Spinal cord (tissue), 10 donors: ENCODE measurements at places on chromosomes 6 and 20. TPM values are rescaled to one million over a fixed set of nuclear protein-coding genes. Genes with fewer than 3 reads are reported as not detected.

SLC17A4 gene
- not detected for total RNA-seq

CGA gene
- not detected for total RNA-seq

DNA sequence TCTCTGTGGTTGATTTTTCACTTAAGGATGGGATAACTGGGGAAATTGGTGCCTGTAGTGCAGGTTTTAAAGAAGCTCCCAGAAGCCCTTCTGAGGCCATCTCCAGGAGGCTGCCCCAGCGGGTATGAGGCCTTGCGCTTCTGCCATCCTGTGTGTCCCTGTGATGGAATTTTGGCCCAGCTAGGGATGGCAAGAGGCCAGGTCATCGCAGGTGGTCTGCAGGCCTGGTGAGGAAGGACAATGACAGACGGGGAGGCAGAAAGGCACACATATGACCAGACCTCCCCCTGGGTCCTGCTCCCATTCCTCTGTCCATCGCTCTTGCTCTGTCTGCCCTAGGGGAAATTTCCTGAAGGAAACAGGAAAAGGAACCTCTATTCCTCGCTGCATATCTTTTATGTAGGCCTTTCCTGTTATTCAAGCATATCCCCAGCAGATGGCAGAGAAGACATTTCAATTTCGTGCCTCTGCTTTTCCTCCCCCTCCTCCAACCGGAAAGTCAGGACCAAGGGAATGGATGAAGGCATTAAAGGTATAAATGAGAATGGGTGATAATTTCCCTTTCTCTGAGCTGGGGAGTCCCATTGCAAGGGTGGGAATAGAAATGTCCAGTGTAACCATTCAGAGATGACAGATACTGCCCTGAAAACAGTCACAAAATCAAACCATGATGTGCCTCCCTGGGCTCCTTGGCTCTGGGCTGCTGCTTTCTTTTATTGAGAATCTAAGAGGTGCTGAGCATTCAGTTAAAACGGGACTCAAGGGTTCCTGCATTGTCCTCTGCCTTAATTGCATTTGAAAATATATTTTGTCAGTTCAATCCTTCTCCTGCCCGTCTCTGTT lies 17.6 kb upstream of the HLA-F start:
- no peak overlapping the region for H3K27ac ChIP-seq
- peak; percentile 94 for DNase-seq
- H3K4me3 ChIP-seq: no peak overlapping the region
- peaks cover 10% of the 10 kb centered on the region for H3K27me3 ChIP-seq

DNA sequence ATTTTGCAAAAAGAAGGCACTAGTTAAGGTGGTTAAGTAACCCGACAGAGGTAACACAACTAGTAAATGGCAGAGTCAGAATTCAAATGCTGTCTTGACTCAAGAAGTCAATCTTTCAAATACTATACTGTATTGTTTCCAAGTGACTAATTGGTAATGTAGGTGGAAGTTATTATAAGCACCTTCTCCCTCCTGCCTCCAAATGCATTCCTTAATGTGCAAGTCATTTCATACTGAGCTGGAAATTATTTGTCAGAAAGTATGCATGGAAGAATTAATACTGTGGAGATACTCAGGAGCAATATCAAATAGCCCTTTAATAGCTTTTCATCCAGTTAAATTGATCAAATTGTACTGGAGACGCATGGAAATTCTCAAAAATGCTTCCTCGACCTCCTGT lies 579.1 kb downstream of the DOK5 start:
- no peaks in the 10 kb centered on the region for H3K36me3 ChIP-seq
- peak; percentile 59 for DNase-seq
- no peaks in the 10 kb centered on the region for H3K27me3 ChIP-seq
- no peak overlapping the region for H3K4me3 ChIP-seq
- H3K27ac ChIP-seq: no peak overlapping the region
- no peaks in the 10 kb centered on the region for H3K4me1 ChIP-seq

DNA sequence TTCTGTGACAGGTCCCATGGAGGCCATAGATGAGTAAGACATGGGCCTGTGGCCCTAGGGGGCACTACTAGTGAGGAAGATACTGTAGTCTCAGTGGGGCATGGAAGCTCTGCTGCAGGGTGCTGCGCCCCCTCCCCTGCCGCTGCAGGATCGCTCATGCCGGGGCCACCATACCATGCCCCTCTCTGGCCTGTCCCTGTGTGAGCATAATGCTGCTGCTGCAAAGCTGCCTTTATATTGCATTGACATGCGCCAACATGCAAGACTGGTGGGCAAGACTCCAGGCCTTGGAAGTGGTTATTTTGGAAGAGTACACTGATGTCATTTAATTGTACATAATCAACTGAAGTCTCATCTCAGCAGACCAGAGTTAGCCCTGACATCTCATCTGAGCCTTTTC lies 60.0 kb downstream of the TOX2 start:
- H3K27me3 ChIP-seq: peaks cover 2% of the 10 kb centered on the region
- no peak overlapping the region for H3K27ac ChIP-seq
- no peak for DNase-seq

DNA sequence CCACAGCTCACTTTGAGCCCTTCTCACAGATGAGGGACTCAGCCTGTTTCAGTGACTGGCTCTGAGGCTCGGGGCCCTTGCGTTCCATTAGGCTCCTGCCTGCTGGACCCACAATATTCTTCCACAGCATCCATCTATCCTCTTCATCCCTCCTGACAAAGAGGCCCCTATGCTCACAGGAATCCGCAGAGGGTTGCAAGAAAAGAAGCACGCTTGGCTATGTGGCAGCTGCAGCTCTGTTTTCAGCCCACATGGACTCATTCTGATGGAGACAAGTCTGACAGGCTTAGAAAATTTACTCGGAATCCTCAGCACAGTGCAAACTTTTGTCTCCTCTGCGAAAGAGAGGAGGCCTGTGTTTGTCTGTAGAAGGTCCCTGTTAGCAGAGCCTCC lies 207.5 kb downstream of the SYNDIG1 start:
- DNase-seq: peak; percentile 38
- H3K27me3 ChIP-seq: no peaks in the 10 kb centered on the region
- H3K27ac ChIP-seq: no peak overlapping the region
- no peaks in the 10 kb centered on the region for H3K36me3 ChIP-seq
- no peak overlapping the region for H3K4me3 ChIP-seq

GRCh38 chr6:156545931-156546330 lies 231.2 kb upstream of the ARID1B start:
- no peaks in the 10 kb centered on the region for H3K27me3 ChIP-seq
- H3K36me3 ChIP-seq: no peaks in the 10 kb centered on the region
- peaks cover 4% of the 10 kb centered on the region for H3K4me1 ChIP-seq
- no peak overlapping the region for H3K4me3 ChIP-seq

LY6G6C gene
- total RNA-seq: not detected

HLA-DQB1 gene
- 6.9 TPM for total RNA-seq
